Muscle of arm (tissue), 14 donors: ENCODE measurements at places on chromosomes 6 and 20. TPM values are rescaled to one million over a fixed set of nuclear protein-coding genes. Genes with fewer than 3 reads are reported as not detected.

The IRF4 gene
- polyA plus RNA-seq: not detected

The HLA-DQB1 gene
- 4.1 TPM for polyA plus RNA-seq

The SEMG1 gene
- not detected for polyA plus RNA-seq

The FABP7 gene
- 0.42 TPM for polyA plus RNA-seq

The MCCD1 gene
- not detected for polyA plus RNA-seq

The TSPO2 gene
- polyA plus RNA-seq: 1.0 TPM

- no peak for DNase-seq
Observed at GRCh38 chr6:51350308-51350904, 531.7 kb downstream of the TFAP2B start.

GRCh38 chr6:114634016-114634415 lies 291.2 kb upstream of the HS3ST5 start:
- no peak for DNase-seq

DNA sequence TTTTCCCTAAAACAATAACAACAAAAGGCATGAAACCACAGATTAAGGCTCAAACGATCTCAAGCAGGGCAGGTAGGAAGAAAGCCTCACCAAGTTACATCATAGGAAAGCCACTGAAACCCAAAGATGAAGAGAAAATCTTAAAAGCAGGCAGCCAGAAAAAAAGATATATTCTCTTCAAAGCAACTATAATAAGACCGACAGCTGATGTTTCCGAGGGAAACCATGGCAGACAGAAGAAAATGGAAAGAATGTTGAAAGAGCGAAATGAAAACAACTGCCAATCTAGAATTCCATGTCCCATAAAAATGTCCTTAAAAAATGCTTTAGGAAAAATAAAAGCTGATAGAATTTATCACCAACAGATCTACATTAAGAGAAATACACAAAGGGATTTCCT lies 161.5 kb upstream of the THBS2 start:
- no peak for DNase-seq

DNA sequence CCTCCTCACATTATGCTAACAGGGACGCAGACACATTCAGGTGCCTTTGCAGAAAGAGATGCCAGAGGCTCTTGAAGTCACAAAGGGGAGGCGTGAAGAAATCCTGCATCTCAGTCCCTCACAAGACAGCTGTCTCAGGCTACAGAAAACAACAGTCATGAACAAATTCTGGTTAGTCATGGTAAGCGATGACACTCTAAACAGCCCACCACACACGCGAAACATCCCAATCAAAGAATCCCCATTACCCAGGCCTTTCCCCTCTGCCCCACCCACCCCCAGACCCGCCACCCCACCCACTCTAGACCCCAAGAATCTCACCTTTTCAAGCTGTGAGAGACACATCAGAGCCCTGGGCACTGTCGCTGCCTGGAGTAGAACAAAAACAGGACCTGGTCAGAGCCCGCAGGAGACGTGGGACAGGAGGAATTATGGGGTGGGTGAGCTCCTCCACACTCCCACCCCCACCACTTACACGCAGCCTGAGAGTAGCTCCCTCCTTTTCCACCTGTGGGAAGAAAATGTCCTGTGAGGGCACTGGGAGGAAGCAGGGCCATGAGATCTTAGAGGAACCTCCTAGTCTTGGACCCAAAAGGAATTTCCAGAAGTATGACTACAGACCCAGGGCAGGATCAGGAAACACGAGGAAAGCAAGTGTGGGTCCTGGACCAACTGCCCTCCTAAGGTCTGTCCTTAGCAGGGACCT lies 2.7 kb downstream of the HLA-B start:
- DNase-seq: no peak

GRCh38 chr6:52375780-52376556 lies 14.0 kb downstream of the PAQR8 start:
- DNase-seq: no peak

GRCh38 chr6:35368038-35368887 lies 25.9 kb downstream of the PPARD start:
- no peak for DNase-seq

GRCh38 chr20:54023406-54023805 lies 47.0 kb downstream of the BCAS1 start:
- no peak for DNase-seq

GRCh38 chr6:91664327-91664959 lies 1077.6 kb upstream of the MAP3K7 start:
- DNase-seq: no peak

DNA sequence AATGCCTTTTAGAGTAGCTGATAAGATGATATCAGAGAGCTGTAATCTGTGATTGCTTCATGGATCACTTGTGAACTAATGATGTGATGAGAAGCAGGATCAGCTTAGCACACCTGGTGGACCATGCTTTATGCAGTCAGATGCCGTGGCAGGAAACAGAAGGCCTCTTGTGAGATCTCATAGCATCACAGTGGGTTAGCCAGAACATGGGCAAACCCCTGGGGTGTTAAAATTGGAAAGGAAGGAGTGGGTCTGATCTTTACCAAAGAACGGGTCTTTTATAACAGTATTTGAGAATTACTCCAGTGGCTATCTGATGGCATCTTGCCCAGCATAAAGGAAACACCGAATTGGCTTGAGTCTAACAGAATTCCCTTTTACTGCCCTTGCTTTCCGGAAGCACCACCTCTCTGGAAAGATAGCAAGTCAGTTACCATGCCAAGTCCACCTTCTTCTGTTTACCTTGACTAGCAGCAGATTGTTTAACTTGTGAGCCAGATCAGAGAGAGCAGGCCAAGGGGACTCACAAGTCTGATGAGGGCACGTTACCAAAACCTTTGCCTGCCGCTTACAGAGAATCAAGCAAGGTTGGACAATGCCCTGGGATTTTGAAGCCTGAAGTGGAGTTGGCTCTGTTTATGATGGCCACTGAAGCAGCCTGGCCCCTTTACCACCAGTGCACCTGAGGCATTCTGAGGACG lies 20.9 kb upstream of the SRF start:
- DNase-seq: no peak

GRCh38 chr6:11851387-11851786 lies 72.8 kb upstream of the ADTRP start:
- no peak for DNase-seq

GRCh38 chr6:168439794-168440450 lies 1.1 kb upstream of the SMOC2 start:
- DNase-seq: peak; percentile 41

- DNase-seq: no peak
Observed at GRCh38 chr6:138253731-138254130, 35.4 kb upstream of the PBOV1 start.

DNA sequence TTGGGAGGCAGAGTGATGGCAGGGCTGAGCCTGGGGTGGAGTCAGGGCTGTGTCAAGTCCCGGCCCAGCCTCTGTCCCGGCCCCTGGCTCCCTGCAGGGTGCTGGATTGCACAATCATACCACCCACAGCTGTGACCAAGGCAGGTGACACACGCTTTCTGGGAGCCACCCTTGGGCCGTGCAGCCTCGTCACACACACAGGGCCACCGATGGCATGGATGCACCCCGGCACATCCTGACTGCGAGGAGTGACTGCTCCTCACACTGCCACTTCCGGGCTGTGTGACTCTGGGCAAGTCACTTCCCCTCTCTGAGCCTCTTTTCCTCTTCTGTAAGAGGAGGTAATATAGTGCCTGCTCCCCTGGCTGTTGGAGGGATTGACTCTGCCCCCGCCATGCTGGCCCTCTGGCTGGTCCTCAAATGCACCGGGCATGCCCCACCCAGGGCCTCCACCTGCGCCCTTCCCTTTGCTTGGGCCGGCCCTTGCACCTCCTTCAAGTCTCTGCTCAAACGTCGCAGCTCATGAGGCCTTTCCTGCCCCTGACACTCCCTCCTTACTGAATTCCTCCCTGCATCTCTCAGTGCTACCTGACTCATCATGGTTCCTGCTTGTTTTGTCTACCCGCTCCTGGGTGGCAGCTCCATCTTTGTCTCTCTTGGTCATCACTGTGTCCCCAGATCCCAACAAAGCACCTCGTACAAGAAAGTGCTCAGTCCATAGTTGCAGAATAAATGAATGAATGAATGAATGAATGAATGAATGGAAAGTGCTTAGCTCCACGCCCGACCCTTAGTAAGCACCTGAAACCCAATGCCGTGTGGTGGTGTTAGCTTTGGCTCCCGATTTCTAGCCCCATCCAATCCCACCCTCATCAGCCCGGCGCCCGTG lies 93.5 kb downstream of the CEBPB start:
- no peak for DNase-seq

GRCh38 chr6:166712286-166713228 lies 85.5 kb upstream of the RPS6KA2 start:
- DNase-seq: no peak

DNA sequence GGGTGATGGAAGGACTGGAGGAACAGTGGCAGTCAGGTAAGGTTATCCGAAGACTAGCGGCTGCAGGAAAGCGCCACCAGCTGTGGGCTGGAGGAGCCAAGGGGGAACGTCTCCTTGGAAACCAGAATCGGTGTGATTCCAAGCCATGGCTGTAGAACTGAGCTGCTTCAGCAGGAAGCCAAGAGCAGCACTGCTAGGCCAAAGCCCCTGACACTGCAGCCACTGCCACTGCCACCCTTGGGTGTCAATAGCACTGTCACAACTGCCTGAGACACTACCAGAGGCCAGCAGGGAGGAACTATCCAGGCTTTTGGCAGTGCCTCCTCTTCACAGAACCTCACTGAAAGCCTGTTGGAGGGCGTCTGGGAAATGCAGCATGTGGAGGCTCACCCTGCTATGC lies 289.6 kb upstream of the SUPT3H start:
- DNase-seq: peak; percentile 23

- DNase-seq: no peak
Observed at GRCh38 chr6:77397561-77397960, 65.7 kb downstream of the HTR1B start.

DNA sequence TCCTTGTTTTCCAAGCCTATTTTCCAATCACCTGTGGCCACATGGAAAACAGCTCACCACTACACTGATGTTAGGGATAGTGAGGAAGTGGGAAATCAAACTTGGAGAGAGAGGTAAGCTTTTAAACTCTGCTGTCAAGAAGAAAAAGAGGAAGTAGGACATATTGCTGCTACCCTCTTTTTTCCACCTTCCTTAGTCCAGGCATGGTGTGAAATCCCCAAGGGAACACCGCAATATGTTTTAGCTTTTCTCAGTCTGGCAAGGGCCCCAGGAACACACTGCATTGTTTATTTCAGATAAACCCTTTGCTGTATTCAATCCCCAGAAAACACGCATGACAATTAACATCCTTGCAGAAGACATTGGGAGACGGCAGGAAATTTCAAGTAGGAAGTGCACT lies 61.3 kb downstream of the HS3ST5 start:
- DNase-seq: no peak
